Stimulated activated CD4-positive, alpha-beta T cell treated with anti-CD3 and anti-CD28 coated beads, Interleukin-2, amount 100 ng/mL, for 24 hours (primary cell): ENCODE measurements at places on chromosomes 12 and 14.

DNA sequence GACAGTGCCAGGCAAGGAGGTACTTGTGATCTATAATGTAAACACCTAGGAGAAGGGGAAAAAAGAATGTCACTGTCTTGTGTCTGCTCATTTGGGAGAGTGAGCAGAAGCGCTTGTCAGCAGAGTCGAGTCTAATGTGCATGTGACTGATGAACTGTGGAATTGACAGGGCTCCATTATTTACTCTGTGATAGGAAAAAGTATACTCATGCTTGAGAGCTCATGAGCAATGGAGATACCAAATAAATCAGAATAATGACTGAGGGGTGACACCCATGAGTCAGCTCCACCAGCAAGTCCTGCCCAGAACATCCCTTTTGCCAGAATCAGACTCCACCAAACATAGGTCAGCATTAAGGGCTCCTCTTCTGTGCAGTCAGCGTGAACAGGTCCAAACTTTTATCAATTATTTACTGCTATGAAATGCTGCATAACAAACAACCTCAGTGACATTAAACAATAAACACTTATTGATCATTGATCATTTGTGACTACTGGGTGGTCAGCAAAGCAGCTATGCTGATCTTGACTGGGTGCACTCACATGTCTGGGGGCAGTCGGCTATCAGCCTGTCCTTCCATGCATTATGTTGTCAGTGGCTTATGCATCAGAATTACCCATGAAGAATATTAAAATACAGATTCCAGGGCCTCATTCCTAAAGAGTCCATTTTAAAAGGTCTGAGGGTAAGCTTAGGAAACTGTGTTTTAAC, 29.2 kb upstream of the WSCD2 start:
- no peak for DNase-seq

- no peak for DNase-seq
Measured at GRCh38 chr14:58805605-58806409, 168.0 kb downstream of the DACT1 start.

DNA sequence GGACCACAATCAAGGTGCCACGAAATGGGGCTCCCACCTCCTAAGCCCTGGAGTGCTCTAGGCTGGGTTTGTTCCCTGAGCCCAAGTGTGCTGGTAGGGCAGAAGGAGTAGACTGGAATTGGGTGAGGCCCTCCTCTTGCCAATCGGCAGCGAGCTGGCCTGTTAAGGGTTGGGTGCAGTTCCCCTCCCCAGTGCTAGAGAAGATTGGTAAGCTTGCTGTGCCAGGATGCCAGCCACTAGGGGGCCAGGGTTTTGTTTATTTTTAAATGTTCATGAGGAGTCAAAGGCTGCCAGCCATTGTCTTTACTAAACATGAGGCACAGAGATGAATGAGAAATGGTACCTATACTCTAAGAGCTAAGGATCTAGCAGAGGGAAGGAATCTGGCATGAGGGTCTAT, 79.7 kb downstream of the SPTB start:
- DNase-seq: peak; percentile 14

DNA sequence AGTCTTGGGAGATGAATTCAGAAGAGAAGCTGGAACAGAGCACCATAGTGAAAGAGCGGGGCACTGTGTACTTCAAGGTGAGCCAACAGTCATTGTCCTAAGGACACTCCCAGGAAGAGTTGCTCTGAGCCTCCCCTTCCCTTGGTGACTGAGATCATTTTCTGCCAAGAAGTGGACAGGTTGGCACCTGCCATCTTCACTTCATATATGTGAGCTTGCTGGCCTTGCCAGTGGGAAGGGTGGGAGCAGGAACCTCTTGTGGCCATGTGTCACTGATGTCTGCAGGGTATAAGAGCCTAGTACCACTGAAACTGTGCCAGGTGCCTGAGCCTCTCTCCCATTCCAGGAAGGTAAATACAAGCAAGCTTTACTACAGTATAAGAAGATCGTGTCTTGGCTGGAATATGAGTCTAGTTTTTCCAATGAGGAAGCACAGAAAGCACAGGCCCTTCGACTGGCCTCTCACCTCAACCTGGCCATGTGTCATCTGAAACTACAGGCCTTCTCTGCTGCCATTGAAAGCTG, 5.3 kb downstream of the FKBP4 start:
- no peak for DNase-seq

DNA sequence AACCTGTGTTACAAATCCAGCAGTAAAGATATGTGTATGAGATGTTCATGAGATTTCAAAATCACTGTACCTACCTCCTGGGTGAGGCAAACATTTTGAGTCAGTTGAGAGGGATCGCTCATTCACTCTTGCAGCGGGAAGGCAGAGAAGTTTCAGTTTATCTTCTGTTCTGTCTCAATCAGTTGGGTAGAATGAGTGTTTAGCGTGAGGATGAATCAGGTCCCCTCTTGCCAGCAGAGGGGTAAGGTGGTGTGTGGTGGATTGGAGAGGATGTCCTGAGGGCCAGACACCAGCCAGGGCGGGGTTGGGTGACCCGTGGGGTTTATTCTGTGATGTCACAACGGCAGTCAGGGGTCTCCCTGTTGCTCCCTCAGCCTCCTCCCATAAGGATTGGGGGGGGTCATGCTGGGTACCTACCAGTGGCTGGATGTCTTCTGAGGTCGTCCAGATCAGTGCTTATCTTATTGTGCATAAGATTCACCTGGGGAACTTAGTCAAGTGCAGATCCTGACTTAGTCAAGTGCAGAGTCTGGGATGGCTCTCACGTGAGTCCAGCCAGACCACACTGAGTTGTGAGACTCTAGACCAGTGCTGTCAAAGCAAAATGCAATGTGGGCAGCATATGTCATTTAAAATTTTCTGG, at the start of gene GSG1:
Gene GSG1 (minus strand): TSS at position 277 of the 643 bp plus-strand sequence. CDS start 155 bp downstream, at position 122.
- peak; percentile 23 for DNase-seq

- DNase-seq: no peak
Measured at GRCh38 chr14:72780751-72781150, 113.2 kb downstream of the DPF3 start.

GRCh38 chr14:47536341-47536740, 139.1 kb downstream of the MDGA2 start:
- DNase-seq: no peak

DNA sequence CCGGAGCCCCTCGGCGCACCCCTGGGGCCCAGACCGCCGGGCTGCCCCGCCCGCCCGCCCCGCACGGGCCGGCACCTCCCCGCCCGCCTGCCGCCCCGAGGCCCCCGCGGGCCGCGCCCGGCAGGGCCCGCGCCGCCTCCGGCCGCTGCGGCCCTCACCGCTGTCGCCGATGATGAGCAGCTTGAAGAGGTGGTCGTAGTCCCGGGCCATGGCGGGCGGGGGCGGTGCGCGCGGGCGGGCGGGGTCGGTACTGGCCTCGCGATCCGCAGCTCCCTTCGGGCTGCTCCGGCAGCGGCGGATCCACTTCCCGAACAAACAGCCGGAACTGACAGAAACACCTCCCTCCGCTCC, at the start of gene RAB35:
Gene RAB35 (minus strand): TSS at position 313 of the 351 bp plus-strand sequence. CDS start 103 bp downstream, at position 210.
- DNase-seq: no peak

DNA sequence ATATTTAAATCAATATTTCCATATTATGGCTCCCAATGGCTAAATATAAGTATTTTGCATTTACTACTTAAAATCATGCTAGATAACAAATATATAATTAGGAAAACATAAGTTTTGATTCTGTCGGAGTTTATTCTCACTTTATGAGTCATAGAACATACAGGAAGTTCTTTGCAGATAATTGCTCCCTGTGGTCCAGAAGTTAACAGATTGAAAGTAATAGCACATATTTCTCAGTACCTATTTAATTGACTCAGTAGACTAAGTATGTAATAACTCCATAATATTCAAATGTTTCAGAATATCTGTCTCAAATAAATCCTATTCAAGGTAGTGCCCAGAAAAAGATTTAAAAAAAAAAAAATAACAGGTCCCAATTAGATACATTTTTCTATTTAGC, 806.0 kb upstream of the ATXN7L3B start:
- no peak for DNase-seq

DNA sequence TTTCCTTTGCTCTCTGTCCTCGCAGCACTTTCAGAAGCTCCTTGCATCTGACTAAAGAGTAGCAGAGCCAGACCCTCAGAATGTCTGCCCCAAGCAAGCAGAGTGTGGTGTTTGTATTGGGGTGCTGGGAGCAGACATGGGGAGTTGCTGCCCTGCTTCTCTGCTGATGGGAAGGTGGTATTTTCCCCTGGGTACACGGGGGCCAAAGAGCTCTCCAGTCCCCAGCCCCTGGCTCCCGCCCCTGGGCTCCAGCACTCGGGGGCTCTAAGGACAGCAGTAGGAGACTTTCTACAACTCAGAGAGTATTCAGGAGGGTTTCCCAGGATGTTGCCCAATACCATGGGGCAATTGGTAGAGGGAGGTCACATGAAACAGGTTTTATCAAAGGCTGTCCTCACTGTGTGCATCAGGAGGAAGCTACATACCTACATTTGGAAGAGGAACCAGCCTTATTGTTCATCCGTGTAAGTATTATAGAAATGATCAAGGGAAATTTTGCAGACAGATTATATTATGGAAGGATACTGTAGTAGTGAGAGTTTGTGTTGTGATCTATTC, 50.3 kb downstream of the DAD1 start:
- DNase-seq: no peak

DNA sequence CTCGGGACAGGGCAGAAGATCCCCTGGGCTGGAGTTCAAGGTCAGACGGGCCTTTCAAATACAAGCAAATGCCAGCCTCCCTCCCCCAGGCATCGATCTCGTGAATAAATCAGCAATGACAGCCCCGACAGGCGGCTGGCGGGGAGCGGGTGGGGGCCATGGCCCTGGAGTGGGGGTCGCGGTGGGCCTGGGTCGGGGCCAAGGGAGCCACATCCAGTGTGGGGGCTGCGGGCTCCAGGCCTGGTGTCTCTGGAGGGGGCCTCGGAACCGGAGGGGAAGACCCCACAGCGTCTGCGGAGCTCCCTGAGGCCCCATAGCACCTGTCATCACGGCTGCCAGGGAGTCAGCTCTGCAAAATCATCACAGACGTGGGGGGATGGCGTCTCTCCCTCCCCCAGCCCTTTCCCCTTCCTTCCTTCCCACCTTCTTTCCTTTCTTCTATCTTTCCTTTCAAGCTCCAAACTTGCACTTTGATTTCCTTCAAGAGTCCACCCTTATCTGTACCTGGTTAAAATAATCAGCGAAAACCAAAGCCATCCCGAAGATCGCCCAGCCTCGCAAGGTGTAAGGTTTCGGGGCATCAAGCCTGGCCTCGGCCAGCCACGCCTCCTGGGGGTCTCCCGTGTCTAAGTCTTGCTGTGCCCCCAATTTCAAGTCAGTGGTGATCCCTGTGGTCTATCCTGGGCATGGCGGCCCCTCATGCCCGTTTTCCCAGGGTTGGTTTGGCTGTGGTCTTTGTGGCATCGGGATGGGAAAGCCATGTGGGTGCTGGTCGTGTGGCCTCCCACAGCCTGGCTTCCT, 92.1 kb downstream of the NOC4L start:
- DNase-seq: no peak

- DNase-seq: no peak
Measured at GRCh38 chr14:79730953-79731352, 480.4 kb downstream of the DIO2 start.

GRCh38 chr14:70887207-70887681, 20.0 kb upstream of the PCNX1 start:
- no peak for DNase-seq

DNA sequence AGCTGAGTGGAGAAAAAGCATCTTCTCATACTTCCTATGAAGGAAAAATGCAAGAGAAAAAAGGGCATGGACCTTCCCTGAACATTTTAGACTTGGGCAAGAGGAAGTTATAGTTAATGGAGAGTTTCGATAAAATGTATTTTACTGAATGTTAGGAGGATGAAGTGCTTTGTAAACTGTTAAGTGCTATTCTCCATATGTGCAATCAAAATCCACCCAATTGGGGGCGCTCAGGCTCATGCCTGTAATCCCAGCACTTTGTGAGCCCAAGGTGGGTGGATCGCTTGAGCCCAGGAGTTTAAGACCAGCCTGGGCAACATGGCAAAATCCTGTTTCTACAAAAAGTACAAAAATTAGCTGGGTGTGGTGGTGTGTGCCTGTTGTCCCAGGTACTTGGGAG, 1.9 kb upstream of the CNPY2 start:
- no peak for DNase-seq

DNA sequence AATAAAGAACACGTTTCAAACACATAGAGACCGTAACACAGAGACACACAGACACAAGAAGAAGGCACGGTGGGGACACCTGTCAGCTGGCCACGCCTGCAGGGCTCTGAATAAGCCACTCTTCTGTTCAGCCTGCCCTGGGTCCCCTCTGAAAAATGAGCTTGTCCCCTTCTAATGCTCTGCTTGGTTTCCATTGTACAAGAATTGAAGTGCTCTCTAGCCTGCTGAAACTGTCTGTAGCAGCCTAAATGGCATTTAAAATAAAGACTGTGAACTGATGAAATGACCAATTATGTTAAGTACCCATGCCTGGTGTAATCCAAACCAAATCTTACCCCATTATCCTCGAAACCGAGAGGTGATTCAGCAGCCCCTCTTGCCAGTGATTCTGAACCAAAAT, 139.8 kb downstream of the FOXN3 start:
- no peak for DNase-seq

DNA sequence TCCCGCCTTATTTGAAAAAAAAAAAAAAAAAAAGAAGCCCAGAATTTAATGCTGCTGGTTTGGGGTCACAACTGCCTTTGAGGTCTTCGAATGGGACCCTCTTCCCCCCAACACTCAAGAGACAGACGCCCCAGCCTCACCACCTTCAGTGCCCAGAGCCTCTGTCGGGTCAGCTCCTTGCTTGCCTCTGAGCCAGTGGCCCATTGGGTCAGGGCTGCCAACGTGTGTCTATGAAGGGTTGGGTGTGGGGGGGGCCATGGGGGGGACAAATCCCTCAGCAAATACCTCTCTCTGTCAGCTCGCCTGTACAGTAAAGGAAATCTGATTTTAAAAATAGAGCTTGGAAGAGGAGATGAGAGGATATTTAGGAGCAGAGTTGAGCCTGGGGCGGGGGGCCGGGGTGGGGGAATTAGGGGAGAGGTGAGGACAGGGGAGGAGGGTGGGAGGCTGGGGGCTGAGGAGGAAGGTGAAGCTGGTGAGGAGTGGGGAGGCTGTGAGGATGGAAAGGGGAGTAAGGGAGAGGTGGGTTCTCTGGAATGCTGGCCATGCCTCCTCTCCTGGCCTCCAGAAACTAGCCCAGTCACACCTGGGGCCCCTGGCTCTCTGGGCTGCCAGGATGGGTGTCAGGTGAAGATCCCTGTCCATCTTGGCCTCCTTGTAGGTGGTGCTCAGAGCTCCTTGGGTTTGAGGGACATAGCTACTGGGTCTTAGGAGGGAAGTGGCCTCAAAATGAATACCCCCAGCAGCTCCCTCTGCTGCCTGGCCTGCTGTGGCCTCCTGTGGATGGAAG, 13.3 kb downstream of the RTL1 start:
- no peak for DNase-seq

GRCh38 chr14:20680843-20681347, 3.5 kb upstream of the RNASE4 start:
- no peak for DNase-seq

GRCh38 chr14:59295951-59296350, 107.5 kb downstream of the DAAM1 start:
- no peak for DNase-seq

GRCh38 chr14:68655021-68655831, 137.6 kb downstream of the ZFP36L1 start:
- no peak for DNase-seq

- no peak for DNase-seq
Measured at GRCh38 chr12:114631242-114631641, 52.7 kb downstream of the TBX3 start.

- no peak for DNase-seq
Measured at GRCh38 chr14:34983786-34984185, 994 bp downstream of the SRP54 start.

GRCh38 chr12:6386491-6386890, 2.5 kb downstream of the LTBR start:
- DNase-seq: no peak

GRCh38 chr12:27974735-27975221, 2.2 kb upstream of the PTHLH start:
- DNase-seq: peak; percentile 10
